ENCODE measurements at places on chromosomes 12 and 14. TPM values are rescaled to one million over a fixed set of nuclear protein-coding genes. Genes with fewer than 3 reads are reported as not detected.

The PCED1B gene
- 0.49 TPM for total RNA-seq

The NGDN gene
- 58.2 TPM for total RNA-seq

The IL23A gene
- 0.20 TPM for total RNA-seq

The CIDEB gene
- total RNA-seq = 7.9 TPM

The AMDHD1 gene
- total RNA-seq = 0.20 TPM

Measured in skin of body (tissue), 3 donors.